Activated T-helper 1 cell treated with anti-CD3 and anti-CD28 coated beads, Interleukin-2, amount 50 U/mL, for 16 hours (primary cell): ENCODE measurements at places on chromosomes 12 and 14.

DNA sequence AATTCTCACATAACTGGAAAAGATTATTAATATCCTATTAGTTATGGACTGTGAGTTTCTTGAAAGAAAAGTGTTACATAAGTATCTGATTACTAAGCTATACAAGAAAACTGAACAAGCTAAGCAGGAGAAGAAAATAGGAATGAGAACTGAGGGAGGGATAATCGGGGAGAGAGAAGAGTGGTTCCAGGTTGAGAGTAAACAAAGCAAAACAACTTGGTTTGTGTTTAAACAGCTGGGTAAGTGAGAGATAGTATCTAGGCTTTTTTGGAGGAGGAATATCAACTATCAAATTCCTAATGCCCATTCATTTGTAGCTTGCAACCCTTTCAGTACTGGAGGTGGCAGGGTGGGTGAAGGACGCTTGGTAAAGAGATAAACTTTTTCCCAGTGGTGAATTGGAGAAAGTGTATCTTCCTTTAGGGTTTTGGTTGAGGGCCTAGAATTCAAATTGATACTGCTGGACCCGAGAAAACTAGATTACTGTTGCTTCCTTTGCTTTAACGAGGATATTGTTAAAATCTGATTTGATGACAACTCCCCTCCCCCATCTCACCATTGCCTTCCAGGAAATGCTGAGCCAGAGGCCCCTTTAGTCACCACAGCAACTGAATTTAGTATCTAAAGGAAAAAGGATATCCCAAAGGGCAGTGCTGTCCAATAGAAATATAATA, 2.0 kb upstream of the SLC2A3 start:
- no peak for DNase-seq

GRCh38 chr12:29945904-29946303, 162.2 kb upstream of the TMTC1 start:
- DNase-seq: no peak

- no peak for DNase-seq
Measured at GRCh38 chr12:81089412-81089811, 11.5 kb downstream of the ACSS3 start.

GRCh38 chr14:54349713-54350112, 47.1 kb upstream of the CDKN3 start:
- DNase-seq: no peak

DNA sequence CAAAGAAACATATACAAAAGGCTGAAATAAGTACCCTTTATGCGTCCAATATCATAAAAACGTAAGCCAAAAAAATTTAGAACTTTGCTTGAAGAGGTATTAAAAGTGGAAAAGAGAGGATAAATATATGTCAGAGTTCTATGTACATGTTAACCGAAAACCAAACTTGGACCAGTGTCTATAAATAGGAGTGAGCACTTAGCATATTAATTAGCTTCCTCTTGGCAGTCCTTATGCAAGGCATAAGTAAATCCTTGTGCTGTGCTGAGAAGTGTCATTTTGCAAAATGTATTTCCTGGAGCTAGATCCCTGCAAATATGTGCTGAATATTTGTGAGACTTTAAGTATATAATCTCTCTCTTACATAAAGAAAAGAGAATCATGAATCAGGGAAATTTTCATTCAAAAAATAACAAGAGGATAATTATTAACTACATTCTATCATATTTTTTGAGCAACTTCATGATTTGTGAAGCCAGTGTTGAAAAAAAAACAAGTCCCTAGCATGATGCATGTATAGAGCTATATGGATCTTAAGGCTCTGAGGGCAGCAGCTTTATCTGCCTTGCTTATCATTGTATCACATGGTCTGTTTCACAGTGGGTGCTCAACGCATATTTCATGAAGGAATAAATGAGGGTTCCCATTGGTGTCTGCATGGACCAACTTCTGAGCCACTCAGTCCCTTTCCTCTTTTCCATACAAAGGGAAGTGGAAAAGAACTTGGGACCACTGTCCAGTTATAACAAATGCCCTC, 326.1 kb downstream of the PDZRN4 start:
- no peak for DNase-seq

- no peak for DNase-seq
Measured at GRCh38 chr14:93045211-93045674, 70.5 kb downstream of the ITPK1 start.

DNA sequence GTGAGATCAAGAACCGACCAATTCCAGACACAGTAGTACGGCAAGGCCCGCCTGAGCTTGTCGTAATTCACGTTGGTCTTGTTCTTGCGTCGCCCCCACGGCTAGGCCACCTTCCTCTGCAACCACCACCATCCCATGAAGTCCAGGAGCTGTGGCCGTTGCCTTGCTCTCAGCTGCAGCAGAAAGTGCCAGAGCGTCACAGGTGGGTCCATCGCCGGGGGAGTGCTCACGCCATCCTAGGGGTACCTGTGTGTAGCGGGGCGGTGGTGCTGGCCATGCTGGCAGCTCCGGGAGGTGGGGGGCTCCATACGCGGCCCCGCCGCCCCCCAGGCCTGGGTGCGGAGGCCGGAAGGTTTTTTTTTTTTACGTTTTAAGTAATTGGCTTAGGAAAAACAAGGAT, 23.1 kb downstream of the TMEM121 start:
- DNase-seq: no peak

DNA sequence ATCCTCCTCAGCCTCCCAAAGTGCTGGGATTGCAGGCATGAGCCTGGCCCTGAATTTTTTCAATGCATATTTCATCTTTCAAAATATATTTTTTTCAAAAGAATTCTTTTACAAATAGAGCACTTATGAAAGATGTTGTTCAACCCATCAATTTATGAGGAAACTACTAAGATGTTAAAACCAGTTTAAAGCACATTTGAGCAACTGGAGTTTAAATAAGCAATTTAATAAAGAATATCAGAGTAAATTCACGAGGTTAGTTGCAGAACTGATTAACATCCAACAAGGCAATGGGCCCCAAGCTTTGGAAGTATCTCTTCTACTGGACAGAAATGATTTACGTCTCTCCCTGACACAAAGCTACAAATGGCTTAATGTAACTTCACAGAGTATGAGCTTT, 23.3 kb downstream of the GLT1D1 start:
- no peak for DNase-seq

DNA sequence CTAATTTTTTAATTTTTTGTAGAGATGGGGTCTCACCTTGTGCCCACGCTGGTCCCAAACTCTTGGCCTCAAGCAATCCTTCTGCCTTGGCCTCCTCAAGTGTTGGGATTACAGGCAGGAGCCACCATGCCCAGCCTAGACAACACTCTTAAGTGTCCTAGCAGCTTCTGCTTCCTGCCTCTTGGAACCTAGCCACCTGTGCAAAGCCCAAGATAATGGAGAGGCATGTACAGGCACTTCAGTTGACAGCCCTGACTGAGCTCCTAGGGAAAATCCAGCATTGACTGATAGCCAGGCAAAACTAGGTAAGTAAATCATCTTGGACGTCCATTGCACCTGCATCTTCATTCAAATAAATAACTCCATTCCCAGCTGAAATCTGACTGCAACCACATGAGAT, 15.5 kb downstream of the COX14 start:
- DNase-seq: no peak

- DNase-seq: no peak
Measured at GRCh38 chr12:128932521-128932920, 79.2 kb downstream of the GLT1D1 start.

- DNase-seq: no peak
Measured at GRCh38 chr12:57176846-57177245, 29.4 kb upstream of the LRP1-AS start.

GRCh38 chr12:42868291-42868690, 278.7 kb upstream of the PRICKLE1 start:
- no peak for DNase-seq

DNA sequence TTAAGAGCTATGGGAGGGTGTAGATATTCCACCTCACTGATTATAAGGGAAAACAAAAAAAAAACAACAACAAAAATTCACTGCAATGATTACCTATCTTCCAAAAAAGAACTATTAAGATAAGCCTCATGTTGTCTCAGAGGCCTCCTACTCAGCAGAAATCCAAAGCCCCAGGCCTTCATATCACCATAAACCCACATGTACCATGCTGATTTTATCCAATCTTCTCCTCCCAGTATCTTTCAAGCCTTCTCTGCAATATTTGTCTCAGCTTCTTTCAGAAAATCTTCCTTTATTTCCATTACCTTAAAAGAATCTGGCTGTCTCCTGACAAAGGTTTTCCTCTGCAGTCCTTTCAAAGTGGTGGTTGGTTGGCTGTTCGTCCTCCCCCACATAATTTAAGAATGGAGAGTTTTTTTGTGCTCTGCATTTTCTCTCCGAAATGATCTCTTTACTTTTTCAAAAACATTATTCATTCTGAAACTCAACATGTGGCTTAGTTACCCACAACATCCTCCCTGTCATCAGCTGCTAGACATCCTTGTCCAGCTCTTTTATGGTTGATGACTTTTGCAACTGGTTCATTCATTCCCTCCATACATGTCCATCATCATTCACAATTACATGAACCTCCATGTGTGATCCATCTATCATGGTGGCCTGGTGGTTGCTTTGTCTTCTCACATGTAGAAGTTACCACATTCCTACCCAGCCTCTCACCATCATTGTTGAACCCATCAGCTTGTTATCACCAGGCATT, 2.9 kb upstream of the EPYC start:
- no peak for DNase-seq

DNA sequence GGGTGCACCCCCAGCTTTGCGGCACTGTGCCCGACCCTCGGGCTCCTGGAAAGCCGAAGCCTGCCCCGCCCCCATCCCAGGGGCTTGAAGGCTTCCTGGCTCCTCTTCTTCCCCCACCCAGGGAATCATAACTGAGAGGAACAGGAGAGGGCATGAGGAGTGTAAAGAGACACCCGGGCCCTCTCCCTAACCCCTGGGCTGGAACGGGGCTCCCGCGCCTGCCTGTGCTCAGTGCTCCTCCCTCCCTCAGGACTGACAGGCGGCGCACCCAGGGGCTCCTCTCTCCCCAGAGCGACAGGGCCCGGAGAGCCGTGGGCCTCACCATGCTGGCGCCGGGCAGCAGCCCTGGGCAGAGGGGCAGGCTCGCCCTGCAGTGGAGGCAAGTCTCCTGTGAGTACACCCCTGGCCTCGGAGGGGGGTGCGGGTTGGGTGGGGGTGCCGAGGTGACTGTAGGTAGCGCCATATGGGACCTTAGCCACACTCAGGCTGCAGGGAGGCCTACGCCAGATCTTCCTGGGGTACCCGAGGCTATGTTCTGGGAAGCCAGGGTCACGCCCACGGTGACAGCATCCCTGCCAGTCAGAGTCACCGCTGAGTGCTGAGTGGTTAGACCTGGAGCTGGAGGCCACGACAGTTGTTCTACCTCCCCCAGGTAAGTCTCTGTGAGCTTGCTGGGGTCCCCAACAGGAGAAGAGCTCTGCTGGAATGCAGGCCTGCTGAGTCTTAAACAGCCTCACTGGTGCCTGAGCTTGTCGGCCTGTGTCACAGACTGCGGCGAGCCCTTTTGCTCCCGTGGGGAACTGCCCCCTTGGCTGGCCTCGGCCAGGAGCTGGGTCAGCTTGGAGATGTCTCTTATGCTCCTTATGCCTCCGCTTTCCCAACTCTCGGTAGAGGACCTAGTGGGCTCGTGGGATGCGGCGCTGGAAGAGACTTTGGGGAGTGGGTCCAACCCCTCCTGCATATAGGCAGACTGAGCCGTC, 7.8 kb downstream of the LRTM2 start:
- DNase-seq: no peak

GRCh38 chr12:57614178-57614947, 3.1 kb downstream of the ARHGEF25 start:
- no peak for DNase-seq

- DNase-seq: no peak
Measured at GRCh38 chr14:29462321-29462720, 465.3 kb downstream of the PRKD1 start.

- DNase-seq: no peak
Measured at GRCh38 chr12:39682689-39683477, 63.3 kb upstream of the ABCD2 start.

DNA sequence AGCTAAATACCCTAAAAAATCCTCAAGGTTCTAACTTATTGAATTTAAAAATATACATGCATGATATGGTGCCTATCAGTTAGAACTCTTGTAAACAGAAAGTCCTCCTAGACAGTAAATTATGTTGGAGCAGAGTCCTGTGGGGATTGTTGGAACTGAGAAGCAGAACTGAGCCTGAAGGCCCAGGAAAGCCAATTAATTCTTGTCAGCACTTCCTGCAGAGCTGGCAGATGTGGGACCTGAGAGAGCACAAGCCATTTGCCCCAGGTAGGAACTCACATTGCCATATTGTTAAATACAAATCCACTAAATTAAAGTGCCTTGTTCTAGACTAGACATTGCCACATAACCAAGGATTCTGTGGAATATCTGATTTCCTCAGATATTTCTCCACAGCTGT, 117.1 kb downstream of the RTN1 start:
- no peak for DNase-seq

DNA sequence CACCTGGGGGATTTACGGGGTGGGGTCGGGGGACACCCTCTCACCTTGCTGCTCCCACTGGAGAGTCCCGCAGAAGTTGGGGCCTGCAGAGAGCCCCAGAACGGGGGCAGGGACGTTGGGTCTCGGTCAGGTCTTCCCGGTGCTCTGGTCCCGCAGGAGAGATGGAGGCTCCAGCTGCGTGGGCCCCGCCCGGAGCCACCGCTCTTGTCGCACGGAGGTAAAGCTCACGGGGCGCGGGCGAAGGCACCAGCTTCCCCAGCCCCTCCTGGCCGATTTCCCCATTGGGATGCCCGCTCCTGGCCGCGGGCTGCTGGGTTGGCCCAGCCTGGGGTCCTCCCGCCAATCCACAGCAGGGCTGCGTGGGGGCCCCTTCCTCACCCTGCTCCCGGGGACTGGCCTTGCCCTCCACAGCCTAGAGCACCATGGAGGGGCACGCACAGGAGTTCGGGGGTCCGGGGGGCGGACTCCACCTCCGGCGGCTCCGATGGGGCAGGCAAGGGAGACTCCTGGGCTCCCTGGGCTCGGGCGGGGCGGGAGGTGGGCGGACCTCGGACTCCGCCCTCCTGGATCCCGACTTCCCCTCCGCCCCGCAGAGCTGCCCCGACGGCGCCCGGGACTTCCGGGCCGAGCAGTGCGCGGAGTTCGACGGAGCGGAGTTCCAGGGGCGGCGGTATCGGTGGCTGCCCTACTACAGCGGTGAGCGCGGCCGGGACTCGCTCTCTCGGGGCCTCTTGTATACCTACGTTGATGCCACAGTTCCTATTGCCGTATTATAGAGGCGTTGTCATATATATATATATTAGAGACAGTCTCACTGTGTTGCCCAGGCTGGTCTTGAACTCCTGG, 8.4 kb downstream of the PAPLN start:
- no peak for DNase-seq

GRCh38 chr12:78187741-78188140, 357.0 kb downstream of the NAV3 start:
- no peak for DNase-seq

GRCh38 chr12:106223485-106224354, 24.1 kb downstream of the CKAP4 start:
- DNase-seq: peak; percentile 57

GRCh38 chr12:124613151-124613585, 45.8 kb upstream of the NCOR2 start:
- no peak for DNase-seq

DNA sequence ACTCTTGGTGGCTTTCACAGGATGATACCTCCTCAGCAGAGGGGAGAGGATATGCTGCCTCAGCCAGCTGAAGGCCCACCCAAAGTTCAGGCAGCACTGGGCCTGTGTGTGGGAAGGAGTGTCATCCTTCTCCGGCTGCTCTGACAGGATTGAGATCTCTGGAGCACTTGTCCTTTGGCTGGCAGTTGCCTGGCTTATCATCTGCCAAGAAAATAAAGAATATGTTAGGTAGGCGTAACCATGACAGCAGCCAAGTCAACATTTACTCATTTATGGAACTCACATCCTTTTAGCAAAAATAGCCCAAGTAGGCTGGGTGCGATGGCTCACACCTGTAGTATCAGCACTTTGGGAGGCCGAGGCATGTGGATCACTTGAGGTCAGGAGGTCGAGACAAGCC, 68.5 kb downstream of the PPFIBP1 start:
- no peak for DNase-seq
